ENCODE measurements at places on chromosomes 2 and 18.

GRCh38 chr2:163834841-163835240, 99.0 kb upstream of the FIGN start:
- no peak for DNase-seq

DNA sequence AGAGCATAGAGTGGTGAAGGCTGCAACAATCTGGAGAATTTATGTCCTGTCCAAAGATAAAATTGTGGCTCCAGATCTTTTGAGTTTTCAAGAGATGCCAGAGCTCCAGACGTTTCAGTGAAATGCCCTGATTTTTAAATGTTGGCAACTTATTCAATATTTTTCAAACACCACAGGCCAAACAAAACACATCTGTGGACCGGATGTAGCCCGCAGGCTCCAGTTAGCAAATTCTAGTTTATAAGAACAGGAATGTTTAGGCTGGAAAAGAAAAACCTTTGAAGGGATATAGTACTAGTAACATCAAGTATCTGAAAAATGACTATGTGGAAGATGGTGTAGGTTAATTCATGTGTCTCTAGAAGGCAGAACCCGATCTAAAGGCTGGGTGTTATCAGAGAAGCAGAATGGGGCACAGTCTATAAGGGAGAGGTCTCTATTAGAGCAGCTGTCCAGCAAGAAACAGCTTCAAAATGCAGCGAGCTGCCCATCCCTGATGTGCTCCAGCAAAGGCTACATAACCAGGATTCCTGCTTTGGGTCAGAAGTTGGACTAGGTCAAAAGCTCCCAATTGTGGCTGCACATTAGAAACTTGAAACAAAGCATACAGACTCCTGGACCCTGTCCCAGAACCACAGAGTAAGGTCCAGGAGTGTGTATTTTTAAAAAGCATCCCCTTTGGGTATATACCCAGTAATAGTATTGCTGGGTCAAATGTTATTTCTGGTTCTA, 105.9 kb downstream of the ANKRD44 start:
- no peak for DNase-seq

GRCh38 chr2:136917411-136917881, 152.1 kb downstream of the THSD7B start:
- no peak for DNase-seq

- DNase-seq, result no peak
These were observed 195.1 kb upstream of the LRP1B start for GRCh38 chr2:142325870-142326269.

DNA sequence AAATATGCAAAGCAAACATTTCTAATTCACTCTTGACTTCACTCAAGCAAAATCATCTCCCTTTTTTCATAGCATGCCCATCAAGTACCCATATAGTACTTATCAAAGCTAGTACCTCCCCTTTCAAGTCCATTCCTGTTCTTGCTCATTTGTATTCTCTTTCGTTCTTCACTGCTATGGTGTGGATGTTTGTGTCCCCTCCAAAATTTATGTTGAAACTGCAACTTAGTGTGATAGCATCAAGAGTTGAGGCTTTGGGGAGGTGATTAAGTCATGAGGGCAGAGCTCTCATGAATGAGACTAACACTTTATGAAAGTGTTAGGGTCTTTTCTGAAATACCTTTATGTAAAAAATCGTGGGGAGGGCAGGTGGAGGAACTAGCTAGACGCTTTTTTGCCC, 52.9 kb downstream of the RNU4ATAC start:
- DNase-seq, result no peak

DNA sequence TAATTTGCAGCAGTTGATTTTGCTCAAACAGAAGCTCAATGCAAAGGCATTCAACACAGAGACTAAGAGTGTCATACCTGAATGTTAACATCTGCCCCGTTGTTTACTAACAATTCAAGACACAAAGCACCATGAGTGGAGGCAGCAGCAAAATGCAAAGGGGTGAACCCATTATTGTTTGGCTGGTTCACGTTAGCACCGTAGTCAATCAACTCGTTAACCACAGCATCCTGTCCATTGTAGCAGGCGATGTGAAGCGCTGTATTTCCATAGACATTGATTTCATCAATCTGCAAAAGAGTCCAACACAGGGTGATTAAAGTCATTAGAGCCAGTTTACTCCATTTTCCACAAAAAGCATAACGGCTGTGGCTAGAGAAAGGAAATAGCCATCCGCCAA, 189.3 kb downstream of the ANKRD44 start:
- no peak for DNase-seq

DNA sequence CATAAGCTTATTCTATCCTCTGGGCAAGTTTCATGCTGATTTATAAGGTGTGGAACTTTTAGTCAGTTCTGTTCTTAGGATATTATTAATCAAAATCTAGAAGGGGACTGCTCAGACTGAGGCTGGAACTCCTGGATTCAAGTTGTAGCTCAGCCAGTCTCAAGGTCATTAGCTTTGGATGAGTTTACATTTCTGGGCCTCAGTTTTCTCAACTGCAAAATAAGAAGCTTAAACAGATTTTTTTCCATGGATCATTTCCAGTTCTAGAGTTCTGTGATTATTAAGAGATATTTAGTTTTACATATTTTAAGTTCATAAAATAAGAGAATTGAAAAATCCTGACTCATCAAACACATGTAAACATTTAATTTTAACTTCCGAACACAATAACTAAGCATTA, 442.5 kb upstream of the PKDCC start:
- no peak for DNase-seq

DNA sequence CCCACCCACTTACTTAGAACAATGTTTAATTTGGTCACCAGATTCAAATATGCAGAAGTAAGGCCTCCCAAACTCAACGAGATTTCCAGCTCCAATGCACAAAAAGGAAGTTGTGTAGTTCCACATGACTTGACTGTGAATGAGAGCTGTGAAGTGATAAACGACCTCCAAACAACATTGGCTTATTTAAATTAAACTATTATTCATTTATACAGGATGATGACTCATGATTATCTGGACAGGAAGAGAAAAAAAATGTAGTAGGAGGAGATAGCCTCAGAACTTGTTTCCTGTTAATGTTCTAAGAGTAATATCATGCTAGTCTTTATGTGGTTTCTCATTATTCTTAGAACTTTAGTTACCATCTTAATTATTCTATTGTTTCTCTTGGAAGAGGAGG, 237.3 kb downstream of the C1D start:
- DNase-seq, result no peak

- DNase-seq, result no peak
These were observed 533.7 kb downstream of the TDRD15 start for GRCh38 chr2:21657445-21657844.

- DNase-seq, result no peak
These were observed 94.1 kb downstream of the ANKRD44 start for GRCh38 chr2:197216361-197216979.

- DNase-seq, result no peak
These were observed 48.8 kb downstream of the HAUS1 start for GRCh38 chr18:46152808-46153617.

DNA sequence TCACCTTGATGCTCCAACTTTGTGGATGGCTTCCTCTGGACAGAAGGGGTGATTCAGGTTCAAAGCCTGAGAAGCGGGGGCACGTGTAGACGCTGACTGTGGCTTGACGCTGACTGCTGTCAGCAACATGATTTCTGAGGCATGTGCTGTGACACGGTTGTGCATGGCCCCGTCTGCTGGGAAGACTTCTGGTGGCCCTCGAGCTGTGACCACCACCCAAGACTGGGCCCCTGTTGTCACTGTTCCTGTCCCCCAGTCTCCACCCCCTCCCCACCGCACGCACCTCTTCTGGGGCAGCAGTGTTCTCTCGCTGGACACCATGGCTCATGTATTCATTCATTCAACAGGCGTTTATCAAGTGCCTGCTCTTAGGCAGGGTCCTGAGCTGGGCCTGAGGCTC, 245.0 kb downstream of the FAM210A start:
- DNase-seq, result no peak

GRCh38 chr2:108594982-108595464, 60.8 kb downstream of the LIMS1 start:
- DNase-seq, result no peak

- peak; percentile 77 for DNase-seq
These were observed 8.6 kb upstream of the MTCL1 start for GRCh38 chr18:8696749-8697211.

DNA sequence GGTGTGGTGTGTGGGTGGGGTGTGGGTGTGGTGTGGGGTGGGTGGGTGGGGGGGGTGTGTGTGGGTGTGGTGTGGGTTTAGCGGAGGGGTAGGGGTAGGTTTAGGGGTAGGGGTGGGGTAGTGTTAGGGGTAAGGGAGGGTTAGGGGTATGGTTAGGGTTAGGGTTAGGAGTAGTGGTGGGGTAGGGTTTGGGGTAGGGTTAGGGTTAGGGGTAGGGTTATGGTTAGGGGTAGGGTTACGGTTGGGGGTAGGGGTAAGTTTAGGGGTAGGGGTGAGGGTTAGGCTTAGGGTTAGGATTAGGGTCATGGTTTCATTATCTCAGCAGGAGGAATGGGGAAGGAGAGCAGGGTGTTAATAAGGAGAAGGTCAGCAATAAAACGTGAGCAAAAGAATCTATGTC, 11.3 kb upstream of the PARD6G start:
- no peak for DNase-seq

DNA sequence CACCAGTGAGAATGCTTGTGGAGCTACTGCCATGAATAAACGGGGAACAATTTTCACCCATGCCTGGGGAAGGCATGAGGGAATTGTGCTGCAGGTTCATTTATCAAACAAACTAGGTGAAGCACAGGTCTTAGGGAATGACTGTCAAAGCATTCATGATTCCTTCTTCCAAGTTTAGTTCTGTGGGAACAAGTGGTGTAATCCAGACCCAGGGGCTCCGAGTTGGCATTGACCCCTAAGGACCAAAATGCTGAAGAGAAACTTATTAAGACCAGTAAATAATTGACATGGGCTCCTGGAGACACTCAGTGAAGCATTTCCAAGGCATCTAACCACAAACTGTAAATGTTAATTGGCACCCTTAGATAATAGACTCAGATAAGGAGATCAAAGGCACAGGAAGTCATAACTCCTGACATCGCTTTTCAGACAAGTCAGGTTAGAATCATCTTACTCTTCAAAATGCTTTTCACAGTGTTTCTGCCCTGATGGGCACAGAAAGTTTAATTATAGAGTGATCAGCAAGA, 96.9 kb downstream of the SPP2 start:
- DNase-seq, result no peak

GRCh38 chr2:216006164-216006663, 7.1 kb downstream of the MREG start:
- peak; percentile 52 for DNase-seq

GRCh38 chr2:207823865-207824264, 54.2 kb upstream of the FZD5 start:
- no peak for DNase-seq

GRCh38 chr2:46847726-46848412, 67.7 kb downstream of the MCFD2 start:
- DNase-seq, result no peak

GRCh38 chr2:187329586-187329985, 118.5 kb downstream of the CALCRL start:
- no peak for DNase-seq

GRCh38 chr18:78665644-78666043, 314.0 kb upstream of the SALL3 start:
- DNase-seq, result no peak

GRCh38 chr2:36376319-36376765, 20.8 kb downstream of the CRIM1 start:
- DNase-seq, result no peak

DNA sequence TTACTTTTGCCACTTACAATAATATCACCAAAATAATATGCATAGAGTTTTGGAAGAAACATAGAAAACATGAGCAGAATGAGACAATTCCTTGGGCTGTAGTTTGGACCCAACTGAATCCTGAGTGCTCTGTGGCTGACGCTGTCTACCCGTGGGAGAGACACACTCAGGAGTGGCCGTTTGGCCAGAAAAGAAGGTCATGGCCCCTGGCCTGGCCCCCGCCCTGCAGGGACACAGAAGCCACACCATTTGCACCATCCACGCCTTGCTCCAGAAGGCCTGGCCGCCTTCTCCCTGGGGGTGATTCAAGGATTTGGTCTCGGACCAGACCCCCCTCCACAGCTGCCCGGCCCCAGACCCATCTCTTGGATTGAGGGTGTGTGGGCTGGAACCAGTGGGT, 6.4 kb upstream of the D2HGDH start:
- DNase-seq, result no peak

DNA sequence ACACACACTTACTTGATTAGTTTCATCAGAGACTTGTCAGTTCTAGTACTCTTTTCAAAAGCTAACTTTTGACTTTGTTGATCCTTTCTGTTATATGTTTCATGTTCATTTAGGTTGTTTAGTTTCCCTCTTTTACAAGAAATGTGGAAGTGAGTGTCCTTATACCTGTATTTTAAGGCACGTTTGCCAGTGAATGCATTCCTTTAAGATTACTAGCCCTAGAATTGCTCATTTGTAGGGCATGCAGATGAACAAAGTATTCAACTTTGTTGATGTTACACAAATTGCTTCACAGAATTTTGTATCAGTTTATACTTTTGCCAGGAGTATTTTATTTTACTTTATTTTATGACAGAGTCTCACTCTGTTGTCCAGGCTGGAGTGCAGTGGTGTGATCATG, 6.3 kb downstream of the IL1RL2 start:
- DNase-seq, result no peak

DNA sequence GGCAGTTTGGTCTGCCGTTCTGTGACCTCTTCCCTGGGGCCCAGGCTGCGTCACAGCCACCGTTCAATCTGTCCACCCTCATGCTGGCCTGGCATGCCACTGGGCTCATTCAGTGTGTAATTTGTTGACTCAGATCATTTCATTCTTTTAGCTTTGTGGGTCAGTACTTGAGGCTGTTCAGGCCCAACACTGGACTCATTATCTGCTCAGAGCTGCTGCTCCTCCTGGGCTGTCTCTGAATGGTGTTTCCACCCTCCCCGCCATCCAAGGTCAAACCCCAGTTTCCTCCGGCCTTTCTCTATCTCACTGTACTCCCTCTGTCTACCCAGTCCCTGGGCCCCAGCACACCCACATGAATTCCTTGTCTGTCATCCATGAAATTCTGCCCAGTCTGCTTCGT, 152.4 kb upstream of the NCK2 start:
- no peak for DNase-seq

- no peak for DNase-seq
These were observed 143.7 kb downstream of the IRS1 start for GRCh38 chr2:226655871-226656270.

GRCh38 chr2:120470041-120470965, 124.4 kb downstream of the INHBB start:
- DNase-seq, result no peak

- DNase-seq, result no peak
These were observed 158.0 kb upstream of the RAB6C start for GRCh38 chr2:129821445-129821844.

All from activated naive CD4-positive, alpha-beta T cell treated with anti-CD3 and anti-CD28 coated beads, Interleukin-2, amount 10 ng/mL, durations not matched to agents 7 days and 5 days (primary cell).